ENCODE measurements at places on chromosomes 2 and 18.

- no peak for DNase-seq
Observed at GRCh38 chr18:48809365-48809764, 141.4 kb downstream of the SMAD7 start.

DNA sequence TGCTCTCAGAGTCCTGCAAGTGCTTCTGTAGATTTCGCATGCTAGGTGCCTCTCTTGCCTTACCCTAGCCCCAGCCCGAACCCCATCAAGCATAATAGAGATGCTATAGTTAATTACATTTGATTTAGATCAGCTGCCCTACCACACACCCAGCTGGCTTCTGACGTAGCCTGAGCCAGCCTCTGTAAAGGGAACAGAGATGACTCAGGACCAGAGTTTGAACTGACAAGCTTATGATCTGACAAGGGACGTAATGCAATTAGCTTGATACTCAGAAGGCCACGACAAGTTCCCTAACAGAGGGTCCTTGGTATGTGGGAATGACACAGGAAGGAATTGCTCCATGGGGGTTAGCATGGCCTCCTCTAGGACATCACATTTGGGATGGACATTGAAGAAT, 126.6 kb downstream of the LRATD1 start:
- no peak for DNase-seq

GRCh38 chr2:74499267-74499939, at the start of gene LBX2:
LBX2 (minus strand) TSS chr2:74499603; CDS start chr2:74499537, 66 bp downstream.
- DNase-seq = no peak

DNA sequence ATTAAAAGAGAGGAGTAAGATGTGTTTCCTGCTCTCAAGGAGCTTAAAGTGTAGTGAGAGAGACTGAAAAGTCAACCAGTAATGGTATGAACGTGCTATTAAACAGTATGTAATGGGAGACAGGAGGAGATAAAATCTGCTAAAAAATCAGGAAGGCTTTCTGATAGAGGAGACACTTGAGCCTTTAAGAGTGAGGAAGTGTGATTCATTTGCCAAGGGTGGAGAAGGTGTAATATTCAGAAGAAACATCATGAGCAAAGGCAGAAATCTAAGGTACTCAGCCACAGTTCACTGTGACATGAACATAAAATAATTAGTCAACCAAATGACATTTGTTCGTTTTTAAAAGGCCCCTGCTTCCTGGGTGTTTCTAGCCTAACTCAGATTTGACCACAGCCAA, 137.8 kb upstream of the SKOR2 start:
- no peak for DNase-seq

- DNase-seq = no peak
Observed at GRCh38 chr18:12334863-12335262, 26.8 kb downstream of the TUBB6 start.

- no peak for DNase-seq
Observed at GRCh38 chr2:72827966-72828646, 2.3 kb upstream of the EXOC6B start.

DNA sequence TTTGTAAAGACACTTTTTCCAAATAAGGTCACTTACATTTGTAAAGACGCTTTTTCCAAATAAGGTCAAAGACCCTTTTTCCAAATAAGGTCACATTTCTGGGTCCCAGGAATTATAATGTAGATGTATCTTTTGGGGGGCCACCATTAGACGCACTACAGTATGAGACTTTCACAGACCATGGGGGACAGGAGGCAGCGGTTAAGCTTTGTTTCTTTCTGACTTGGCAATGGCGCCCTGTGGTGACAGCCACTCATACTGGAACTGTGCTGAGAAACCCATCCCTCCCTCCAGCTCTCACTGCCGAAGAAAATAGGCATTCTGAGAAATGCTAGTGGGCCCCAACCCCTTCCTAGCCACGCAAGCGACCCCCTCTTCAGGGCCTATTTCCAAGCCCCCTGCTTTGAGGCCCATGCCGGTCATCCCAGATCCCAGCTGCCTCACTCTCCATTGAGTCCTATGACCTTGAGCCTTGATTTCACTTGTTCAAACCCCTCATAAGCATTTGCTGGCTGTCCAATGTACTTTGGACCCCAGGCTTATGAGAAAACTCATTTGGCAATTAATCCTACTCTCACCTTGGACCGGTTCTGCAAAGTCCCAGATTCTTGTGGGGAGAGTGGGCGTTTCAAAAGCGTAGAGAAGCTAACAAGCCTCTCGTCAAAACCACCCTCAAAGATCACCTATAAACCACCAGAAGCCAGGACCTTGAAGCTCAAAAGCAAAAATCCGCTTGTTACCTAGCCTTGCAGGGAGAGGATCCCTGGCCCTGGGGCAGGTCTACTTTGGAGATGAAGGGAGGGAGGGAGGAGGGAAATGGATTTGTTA, 11.3 kb upstream of the SPATA3 start:
- no peak for DNase-seq

- DNase-seq = no peak
Observed at GRCh38 chr2:133760376-133760775, 192.1 kb upstream of the NCKAP5 start.

DNA sequence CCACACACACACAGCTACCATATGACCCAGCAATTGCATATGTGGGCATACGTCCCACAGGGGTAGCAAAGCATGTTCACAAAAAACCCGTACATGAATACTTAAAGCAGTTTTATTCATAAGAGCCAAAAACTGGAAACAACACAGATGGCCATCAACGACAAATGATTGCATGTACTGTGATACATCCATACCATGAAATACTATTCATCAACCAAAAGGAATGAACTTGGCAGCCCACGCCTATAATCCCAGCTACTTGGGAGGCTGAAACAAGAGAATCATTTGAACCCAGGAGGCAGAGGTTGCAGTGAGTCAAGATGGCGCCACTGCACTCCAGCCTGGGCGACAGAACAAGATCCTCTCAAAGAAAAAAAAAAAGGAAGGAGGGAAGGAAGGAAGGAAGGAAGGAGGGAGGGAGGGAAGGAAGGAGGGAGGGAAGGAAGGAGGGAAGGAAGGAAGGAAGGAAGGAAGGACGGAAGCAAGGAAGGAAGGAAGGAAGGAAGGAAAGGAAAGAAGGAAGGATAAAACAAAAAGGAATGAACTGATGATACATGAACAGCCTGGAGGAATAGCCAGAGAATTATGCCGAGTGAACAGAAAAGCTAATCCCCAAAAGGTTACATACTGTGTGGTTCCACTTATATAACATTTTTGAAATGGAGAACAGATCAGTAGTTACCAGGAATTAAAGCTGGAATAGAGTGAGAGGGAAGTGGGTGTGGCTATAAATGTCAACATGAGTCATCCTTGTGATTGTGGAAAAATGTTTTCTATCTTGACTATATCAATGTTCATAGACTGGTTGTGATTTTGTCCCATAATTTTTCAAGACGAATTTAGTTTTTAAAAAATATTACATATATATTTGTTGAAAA, 19.6 kb upstream of the YPEL5 start:
- DNase-seq = no peak

DNA sequence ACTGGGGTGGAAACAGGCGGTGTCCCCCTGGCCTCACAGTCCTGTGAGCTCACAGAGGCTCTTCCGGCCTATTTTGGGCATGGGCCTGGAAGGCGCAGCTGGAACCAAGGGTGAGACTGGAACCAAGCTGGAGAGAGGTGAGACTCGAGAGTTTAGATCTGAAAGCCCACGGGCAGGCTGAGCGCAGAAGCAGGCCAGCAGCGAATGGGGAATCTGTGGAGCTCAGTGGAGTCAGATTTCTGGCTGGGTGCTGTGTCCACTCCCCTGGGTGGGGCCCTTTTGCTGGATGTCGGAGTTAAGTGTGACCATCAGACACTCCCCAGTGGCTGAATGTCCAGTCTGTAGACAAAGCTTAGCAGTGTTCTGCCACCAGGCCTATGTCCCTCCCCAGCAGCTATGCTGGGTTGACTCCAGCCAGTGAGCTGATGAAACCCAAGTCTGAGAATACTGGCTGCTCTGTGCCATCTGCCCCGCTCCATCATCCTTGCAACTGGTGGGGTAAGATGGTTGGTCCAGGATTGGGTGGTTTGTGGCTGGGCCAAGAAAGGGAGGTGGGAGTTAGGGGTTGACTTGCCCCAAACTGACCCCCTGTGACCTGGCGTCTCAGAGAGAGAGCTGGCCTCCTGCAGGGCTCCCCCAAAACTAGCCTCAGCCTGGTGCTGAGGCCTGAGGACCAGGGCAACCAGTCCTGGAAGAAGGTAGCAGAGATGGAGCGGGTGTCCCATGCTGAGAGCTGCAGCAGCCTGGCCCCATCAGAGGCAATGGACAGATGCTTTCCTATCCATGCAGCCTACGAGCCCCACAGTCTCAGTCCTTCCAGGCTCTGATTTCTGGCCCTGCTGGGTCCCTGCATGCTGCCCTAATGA, 34.4 kb downstream of the CYP26B1 start:
- no peak for DNase-seq

Data from 8988T (cell line).